ACHN (cell line): ENCODE measurements at places on chromosomes 7 and 10.

DNA sequence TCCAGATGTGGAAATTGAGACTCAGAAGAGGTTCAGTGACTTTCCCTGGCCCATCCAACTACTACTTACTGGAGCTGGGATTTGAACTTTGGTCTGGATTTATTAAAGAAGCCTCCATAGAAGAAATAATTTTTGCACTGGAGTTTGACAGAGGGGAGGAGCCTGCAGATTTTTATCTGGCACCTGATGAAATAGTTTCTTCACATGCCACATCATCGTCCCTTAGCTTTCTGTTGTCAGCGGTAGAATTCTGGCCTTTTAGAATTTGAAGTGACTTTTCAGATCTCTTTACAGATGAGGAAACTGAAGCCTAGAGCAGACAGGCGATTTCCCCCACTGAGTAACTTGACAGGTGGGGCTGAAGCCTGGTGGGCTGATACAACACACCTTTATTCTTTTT lies 233.5 kb downstream of the LRMDA start:
- DNase-seq, result no peak

- DNase-seq, result no peak
Observed at GRCh38 chr7:29479301-29480200, 84.1 kb upstream of the PRR15 start.

DNA sequence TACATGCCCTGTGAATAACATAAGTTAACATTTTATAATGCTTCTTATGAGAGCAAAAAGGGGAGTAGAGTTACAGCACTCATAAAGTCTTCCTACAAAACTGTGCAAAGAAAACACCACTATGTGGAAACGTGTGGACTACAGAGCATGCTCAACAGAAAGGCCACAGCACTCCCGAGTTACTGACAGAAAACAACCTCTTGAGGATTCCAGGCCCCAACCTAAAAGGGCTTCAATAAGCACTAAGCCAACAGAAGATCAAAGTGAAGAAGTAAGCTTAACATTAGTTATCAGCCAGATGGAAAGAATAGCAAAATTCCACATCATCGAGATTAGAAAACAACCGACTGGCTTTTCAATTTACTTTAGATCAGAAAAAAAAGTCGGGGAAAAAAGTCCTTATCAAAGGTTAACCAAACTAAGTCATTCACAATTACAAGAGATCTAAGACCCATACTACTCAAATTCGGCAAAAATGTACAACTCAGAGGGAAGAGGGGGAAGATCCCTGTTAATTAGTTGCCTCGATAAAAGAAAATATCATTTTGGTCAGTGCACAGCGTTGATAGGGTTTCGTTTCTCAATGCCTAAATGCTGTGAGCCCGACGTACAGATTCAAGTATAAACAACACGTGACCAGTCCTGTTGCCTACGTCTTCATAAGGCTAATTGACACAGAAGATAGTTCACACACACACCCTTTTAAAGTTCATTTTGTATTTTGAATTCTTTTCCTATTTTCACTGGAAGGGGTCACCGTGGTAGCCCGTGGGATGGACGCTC lies 1.4 kb downstream of the KBTBD2 start:
- peak; percentile 67 for DNase-seq

GRCh38 chr7:17710312-17710711 lies 230.0 kb downstream of the SNX13 start:
- DNase-seq, result no peak

- no peak for DNase-seq
Observed at GRCh38 chr10:124564881-124565280, 103.3 kb downstream of the LHPP start.

DNA sequence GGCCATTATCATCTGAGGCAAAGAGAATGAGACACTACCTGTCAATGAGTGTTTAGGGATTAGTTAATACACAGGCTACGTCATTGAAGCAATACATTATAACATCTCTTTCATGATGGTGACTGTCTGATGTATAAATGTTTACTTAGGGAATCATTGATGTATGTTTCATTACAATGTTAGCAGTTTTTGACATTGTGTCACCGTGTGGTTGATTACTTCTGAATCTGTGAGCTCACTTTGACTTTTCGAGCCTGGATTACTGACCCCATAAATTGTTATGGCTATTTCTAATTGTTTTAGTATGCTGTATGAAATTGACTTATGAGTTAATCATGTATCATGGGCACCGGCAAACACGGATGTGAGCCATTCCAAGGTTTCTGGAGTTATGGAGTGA lies 494.0 kb downstream of the MAGI2 start:
- no peak for DNase-seq

- no peak for DNase-seq
Observed at GRCh38 chr10:60954035-60954434, 10.1 kb upstream of the RHOBTB1 start.

DNA sequence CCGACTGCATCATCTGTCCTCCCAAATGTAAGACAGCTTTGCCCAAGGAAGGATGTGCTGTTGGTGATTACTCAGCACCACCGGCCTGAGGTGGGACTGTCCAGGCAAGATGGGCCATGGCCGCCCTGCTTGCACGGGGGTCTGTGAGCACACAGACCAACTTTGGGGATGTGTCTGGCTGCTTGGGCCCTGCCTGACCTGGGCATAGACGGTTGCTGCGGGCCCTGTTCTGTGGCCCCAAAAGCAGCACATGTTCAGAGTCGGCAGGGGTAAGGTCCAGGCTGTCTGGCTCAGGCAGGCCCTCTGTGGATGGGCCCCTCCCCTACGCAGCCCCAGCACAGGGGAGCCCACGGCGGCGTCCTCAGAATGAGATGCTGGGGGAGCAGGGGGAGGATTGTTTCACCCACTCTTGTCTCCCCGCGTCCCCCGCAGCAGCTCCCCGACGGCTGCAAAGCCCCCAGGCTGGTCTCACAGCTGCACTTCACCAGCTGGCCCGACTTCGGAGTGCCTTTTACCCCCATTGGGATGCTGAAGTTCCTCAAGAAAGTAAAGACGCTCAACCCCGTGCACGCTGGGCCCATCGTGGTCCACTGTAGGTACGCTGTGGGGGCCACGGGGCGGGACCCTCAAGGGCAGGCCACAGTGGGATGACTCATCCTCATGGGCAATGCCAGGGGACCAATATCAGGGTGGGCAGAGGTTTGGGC lies 58.4 kb downstream of the MKI67 start:
- no peak for DNase-seq

DNA sequence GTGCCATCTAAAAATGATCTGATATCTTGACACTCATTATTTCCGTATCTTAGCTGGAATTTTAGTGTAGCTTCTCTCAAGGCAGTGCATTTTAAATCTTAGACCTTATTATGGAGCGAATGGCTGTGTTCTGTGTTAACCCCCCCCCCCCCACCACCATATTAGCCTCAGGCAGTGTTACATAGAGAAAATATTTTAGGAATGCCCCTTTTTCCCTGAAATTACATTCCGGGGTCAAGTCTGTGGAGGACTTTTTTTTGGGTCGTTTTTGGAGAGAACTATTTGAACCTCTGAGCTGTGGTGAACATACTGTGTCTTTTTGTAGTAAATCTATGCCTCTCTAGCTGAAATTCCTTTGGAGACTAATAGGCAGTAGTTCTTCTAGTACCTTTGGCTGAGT lies 3.1 kb downstream of the CCDC126 start:
- DNase-seq, result no peak

GRCh38 chr7:150415161-150416153 lies 35.0 kb upstream of the GIMAP8 start:
- no peak for DNase-seq

DNA sequence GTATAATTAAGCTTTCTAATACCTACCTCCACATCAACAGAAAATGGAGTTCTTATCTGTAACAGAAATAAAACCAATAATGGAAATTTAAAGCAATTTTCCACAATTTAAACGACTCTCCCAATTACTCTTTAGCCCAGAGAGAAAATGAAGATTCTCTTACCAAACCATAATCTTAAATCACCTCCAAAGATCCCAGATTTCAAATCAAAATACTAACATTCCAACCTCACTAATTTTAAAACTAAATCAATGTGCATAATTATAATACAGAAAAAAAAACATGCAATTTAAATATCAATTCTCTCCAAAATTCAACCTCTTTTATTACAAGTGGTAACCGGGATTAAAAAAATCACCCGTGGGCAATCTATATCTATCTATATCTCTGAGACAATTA lies 1.5 kb downstream of the HERC4 start:
- no peak for DNase-seq

GRCh38 chr10:47046321-47047126 lies 135.3 kb downstream of the PTPN20 start:
- no peak for DNase-seq

DNA sequence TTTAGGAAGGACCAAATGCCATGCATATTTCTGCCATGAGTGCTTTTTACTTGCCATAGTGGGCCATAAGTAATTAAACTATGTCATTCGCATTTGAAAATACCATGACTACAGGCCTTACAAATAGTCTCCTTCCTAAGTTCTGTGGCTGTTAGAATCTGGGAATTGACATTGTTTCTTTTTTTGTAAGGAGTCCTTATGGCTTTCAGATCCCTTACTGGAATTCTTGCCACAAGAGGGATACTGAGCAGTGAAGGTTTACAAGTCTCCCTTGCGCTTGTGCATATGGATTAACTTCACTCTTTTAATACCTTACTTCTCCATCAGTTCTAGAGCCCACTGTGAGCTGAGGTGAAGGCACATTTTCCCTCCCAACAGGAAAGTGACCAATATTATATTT lies 166.0 kb downstream of the NRG3 start:
- no peak for DNase-seq

DNA sequence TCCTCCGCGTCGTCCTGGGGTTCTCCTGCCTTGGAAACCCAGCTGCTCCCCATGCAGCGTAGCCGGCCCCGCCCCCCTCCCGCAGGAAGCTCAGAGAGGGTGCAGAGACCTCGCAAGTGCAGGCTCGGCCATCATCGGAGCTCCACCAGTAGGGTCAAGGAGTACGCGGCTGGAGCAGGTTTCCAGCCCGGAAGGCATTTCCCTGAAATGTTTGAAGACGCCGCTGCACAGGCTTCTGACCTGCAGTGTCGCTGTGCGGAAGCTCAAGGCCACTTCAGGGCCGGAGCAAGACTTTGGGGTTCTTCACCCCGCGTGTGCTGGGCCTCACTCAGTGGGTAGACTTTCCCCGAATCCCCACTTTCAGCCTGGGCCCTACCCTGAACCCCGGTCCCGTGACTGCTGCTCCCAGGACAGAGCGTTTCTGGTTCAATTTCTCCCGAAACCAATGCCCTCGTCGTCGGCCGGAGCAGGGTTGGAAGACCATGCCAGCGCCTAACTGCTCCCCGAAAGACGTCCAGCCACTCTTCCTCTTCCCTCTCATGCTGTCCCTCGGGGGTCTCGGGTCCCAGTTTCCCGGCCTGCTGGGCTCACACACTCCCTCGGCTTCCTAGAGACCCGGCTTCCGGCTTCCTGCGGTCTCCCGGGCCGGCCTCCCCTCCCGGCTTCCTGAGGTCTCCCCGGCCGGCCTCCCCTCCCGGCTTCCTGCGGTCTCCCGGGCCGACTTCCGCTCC lies 52.1 kb downstream of the INSIG1 start:
- DNase-seq, result no peak

GRCh38 chr7:46226860-46227259 lies 305.8 kb upstream of the IGFBP3 start:
- no peak for DNase-seq

DNA sequence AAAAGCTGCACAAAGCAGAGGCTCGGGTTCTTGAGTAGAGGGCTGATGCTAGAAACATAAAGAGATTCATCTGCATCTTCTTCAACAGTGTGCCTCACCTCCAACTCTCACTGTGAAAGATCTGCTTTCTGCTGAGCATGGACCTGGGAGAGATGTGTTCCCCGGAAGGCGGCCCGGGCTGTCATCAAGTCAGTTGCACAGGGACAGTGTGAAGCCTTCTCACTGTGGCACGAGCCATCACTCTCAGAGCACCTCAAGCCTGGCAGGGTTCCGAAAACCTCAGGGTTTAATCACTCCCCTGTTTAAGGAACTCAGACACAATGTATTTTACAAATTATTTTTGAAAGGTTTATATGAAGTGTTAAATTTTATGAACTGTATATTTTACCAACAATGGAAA lies 98.7 kb downstream of the RBM20 start:
- DNase-seq, result no peak

GRCh38 chr10:18044976-18045720 lies 93.4 kb downstream of the SLC39A12 start:
- no peak for DNase-seq

- DNase-seq, result no peak
Observed at GRCh38 chr10:56895306-56895705, 534.2 kb upstream of the ZWINT start.

GRCh38 chr10:97174941-97175340 lies 10.8 kb downstream of the SLIT1 start:
- no peak for DNase-seq

GRCh38 chr10:28738200-28738599 lies 60.9 kb downstream of the BAMBI start:
- DNase-seq, result no peak

DNA sequence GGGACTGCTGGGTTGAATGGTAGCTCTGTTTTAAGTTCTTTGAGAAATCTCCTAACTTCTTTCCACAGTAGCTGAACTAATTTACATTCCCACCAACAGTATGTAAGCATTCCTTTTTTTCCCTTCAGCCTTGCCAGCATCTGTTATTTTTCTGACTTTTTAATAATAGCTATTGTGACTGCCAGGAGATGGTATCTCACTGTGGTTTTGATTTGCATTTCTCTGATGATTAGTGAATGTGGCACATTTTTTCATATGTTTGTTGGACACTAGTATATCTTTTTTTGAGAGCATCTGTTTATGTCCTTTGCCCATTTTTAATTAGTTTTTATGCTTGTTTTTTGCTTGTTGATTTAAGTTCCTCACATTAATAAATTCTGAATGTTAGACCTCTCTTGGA lies 990.8 kb downstream of the GATA3 start:
- no peak for DNase-seq
